D721Med (cell line): ENCODE measurements at places on chromosomes 13 and 19.

- DNase-seq: no peak
These were observed 85.9 kb upstream of the VSTM2B start for GRCh38 chr19:29439688-29440550.

DNA sequence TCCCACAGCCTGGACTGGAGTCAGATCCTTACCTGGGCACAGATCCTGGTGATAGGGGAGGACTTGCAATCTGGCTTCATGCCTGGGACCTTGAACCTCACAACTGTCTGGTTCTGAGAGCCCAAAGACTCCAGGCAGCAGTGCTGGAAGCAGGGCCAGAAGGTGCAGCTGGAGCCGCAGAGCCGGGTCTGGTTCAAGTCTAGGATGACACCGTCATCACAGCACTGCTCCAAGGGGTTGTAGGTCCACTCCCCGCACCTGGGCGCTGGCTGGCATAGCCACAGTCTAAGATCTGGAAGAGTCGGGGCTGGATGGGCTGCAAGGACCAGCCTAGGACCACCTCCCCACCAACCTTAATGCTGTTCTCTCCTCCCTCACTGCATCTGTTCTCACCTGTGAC, 677 bp downstream of the IGFL4 start:
- DNase-seq: no peak

GRCh38 chr13:98798849-98799645, 46.6 kb upstream of the SLC15A1 start:
- DNase-seq: no peak

DNA sequence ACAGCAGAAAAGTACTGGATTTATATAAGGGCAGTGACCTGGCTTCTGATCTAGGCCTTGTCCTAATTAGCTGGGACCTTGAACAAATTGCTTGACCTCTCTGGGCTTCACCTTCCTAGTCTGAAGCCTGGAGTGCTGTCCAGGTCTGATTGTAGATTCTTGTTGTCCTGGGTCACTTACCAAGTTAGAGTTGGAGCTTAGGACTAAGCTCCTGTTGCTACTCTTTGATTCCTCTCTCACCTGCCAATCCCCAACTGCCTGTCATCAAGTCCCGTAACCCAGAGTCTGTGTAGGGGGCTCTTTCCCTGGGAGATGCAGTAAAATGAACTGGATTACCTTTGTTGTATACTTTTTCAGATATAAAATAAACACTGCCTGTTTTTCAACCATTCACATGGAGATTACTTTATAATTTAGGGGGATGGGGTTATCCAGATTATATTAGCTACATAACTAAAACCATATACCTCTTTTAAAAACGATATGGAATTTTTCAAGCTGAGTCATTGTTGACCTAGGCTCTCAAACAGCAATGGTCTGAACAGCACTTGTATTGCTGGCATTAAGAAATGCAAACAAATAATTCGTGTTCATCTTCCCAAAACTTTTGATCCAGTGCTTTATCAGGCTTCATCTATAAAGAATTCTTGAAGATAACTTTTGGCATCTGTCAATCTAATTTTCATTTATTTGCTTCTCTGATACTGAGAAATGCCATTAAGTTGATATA, 5.8 kb downstream of the ARHGAP35 start:
- no peak for DNase-seq

DNA sequence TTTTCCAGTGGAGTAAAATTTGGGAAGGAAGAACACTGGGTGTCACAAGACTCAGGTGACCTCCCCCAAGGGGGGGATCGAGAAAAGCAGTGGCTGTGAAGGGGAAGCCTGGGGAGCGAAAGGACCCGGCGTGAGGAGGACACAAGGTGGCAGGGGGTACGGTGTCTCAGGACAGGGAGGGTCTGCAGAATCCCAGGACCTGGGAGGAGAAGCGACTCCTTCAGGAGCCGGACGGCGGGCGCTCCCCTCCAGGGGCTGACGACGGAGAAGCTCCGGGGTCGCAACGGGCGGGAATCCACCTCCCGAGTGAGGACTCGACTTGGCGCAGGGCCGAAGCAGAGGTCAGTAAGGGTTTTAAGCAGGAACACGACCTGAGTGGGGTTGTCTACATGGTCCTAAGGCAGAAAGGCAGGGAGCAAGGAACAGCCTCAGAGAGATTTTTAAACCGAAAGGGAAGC, 529 bp downstream of the ZNF836 start:
- DNase-seq: no peak

GRCh38 chr19:45800070-45800553, 7.5 kb upstream of the DMWD start:
- DNase-seq: no peak

DNA sequence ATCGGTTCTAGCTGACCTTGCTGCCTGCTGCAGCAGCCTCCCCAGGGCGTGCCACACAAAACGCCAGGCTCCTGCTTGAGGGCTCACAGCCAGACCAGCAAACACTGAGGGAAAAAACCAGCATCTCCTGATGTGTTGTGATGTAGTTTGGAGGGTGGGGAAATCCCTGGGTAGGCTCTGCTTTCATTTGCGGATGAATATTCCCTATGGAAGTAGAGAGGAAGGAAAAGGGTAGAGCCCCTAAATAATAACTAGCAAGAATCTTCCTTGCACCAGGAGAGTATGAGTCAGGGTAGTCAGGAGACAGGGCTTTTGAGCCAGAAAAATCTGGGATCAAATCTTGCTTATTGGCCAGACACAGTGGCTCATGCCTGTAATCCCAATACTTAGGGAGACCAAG, 545.3 kb downstream of the RFC3 start:
- DNase-seq: no peak

DNA sequence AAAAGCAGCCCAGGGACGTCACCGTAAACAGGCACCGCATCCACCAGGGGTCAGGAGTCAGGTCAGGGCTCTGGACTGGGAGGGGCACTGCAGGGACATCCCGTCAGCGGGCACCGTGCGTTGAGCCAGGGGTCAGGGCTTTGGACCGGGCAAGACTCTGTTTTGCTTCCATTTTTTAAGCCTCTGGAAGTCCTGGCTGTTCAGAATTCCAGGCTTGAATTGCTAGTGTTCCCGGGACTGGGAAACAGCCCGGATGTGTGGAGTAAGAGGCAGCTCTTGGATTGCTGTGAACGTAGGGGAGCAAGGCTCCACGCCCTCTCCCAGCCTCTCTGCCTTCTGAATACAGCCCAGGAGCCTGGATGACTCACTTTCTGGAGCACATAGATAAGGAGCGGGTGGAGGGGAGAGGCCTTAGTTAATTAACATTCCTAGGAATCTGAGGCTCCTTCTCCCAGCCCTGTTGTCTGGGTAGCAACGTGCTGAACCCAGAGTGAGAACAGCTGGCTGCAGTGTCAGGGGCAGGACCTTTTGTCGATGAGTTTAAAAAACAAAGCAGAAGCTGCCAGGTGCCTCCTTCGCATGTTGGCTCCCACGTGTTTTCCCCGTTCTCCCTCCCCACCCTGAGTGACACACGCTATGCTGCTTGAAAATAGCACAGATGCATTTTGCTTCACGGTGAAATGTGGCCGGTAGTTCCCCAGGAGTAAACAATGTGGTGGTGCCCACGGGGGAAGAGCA, 21.9 kb downstream of the ATP11A start:
- DNase-seq: no peak

- no peak for DNase-seq
These were observed 94.7 kb downstream of the CDADC1 start for GRCh38 chr13:49342454-49342853.

DNA sequence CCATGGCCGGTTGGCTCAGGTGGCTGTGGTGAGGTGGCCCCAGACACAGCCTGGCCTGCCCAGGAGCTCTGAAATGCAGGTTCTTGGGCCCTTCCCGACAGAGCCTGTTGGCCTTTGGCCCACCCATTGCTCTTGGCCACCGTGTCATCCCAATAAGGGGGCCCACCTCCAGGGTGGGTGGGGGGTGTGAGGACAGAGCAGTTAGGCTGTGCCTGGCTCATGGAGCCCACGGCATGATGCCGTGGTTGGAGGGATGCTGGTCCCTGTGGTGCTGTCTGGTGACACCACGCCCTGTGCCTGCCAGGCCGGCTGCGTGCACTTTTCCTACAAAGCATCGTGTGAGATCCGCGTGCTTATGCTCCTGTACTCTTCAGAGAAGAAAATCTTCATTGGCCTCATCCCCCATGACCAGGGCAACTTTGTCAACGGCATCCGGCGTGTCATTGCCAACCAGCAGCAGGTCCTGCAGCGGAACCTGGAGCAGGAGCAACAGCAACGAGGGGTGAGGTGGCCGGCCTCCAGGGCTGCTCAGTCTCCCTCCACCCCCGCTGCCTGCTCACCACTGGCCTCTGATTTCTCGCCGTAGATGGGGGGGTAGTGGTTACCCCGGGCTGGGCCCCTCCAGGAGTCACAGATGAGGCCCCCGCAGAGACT, 7.6 kb downstream of the PNKP start:
- DNase-seq: no peak

DNA sequence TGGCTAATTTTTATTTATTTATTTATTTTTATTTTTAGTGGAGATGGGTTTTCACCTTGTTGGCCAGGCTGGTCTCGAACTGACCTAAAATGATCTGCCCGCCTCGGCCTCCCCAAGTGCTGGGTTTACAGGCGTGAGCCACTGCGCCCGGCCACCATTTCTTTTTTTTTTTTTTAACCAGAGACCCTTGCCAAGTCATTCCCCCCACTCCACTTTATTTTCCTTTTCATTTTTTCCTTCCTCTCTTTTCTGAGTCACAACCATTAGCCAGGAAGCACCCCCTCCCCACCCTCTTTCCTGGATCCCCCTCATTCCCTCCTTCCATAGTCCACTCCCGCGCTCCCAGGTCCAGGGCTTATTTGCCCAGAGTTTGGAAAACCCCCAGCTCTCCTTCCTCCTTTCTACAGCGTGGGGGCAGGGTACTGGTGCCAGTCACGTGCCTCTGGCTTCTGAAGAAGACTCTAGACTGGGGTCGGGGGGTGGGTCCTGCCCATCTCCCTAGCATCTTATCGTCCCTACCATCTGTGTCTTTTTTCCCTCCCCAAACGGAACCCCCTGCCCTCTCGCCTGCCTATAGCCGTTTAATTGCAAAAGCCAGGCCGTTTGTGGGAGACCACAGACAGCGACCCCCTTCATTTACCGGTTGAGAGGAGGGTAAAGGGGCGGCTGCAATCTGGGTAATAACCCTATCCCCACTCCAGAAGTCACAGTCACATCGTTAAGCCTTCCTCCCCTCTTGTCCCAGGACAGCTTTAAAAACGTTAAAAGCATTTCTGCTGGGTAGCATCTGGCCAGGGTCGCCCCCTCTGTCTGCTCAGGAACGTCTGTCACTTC, 1.1 kb upstream of the CALR start:
- no peak for DNase-seq

GRCh38 chr19:41014643-41015042, 23.6 kb downstream of the CYP2B6 start:
- DNase-seq: no peak

DNA sequence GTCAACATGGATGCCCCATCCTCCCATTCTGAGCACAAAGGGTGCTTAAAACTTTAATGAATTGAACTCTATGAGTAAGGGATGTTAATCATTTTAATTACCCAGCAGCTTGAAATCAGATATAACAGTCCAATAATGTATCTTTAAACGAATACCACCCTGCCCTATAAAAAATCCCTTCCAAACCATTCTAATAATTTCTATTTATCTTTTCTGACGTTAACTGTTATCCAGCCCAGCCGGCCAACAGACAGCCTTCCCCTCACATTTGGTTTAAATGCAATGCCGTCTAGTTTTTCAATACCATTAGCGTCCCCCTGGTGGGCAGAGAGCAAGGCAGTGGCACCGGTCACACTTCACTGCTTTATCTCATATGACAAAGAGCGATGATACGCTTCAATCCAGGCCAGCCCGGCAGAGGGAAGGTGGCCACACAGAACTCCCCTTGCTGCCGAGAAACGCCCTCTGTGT, 402.2 kb upstream of the ZNF507 start:
- no peak for DNase-seq

DNA sequence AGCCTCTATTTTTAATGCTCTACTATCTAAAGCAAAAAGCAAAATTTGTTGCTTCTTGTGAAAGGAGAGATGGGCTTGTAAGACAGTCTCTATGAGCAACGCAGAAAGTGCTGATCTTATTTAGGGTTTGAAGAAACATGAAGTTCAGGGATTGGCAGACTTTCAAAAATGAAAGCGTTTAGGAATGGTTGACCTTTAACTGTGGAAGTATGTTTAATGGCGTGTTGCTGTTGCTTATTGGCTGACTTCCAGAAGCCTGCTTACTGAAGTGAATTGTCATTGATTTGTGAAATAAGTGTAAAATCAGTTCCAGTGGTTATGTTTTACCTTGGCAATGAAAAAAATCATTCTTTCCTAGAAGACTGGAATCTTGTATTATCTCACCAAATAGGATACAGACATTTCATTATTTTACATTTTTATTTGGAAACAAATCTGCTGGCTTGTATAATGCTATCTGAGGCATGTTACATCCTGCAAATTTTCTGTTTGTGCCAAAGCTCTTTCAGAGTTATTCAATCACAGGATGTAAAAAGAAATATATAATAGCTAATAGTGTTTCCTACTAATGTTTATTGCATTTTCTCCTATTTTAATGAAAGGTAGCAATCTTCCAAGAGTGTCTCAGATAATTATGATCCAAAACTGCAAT, 221.3 kb upstream of the SLITRK6 start:
- no peak for DNase-seq

DNA sequence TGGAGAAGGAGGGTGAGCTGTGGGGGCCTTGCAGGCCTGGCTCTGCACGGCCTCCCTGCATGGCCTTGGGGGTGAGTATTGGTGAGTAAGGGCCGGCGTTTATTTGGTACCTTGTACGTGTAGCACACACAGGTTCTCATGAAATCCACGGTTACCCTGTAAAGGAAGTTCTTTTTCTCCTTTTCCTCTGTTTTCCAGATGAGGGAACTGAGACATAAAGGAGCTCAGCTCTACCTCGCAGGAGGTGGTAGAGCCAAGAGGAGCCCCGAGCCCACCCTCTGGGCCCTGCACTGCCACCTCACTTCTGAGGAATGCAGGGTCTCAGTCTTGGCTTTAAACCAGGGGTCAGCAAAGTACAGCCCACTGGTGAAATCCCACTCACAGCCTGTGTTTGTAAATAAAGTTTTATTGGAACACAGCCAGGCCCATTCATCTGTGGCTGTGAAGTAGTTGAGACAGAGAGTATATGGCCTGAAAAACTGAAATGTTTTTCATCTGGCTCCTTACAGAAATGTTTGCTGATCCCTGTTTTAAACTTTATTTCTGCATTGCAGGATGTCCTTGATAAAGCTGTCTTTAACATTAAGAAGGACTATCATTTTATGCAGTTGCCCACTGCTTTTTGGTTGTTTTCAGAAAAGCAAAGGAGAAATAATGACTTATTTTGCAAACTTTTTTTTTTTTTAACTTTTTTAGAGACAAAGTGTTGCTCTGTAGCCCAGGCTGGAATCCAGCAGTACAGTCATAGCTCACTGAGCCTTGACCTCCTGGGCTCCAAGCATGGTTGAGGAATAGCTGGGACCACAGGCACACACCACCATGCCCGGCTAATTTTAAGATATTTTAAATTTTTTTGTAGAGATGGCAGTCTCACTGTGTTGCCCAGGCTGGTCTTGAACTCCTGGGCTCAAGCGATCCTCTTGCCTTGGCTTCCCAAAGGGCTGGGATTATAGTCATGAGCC, 6.4 kb downstream of the EPN1 start:
- DNase-seq: no peak
